ENCODE measurements at places on chromosomes 7 and 10. TPM values are rescaled to one million over a fixed set of nuclear protein-coding genes. Genes with fewer than 3 reads are reported as not detected.

The DUSP5 gene
- total RNA-seq, result 2.9 TPM

The HOXA5 gene
- 1.4 TPM for total RNA-seq

The CC2D2B gene
- 0.14 TPM for total RNA-seq

The GRID1 gene
- total RNA-seq, result 0.09 TPM

The SPDYE11 gene
- total RNA-seq, result not detected

The GIMAP7 gene
- total RNA-seq, result 0.09 TPM

The POU6F2 gene
- total RNA-seq, result not detected

The ASIC3 gene
- 0.14 TPM for total RNA-seq

The EGR2 gene
- 0.14 TPM for total RNA-seq

The PRLHR gene
- total RNA-seq, result not detected

The C10orf71 gene
- total RNA-seq, result not detected

The SYNPO2L gene
- total RNA-seq, result not detected

The ITPRID1 gene
- total RNA-seq, result not detected

The PON1 gene
- total RNA-seq, result not detected

The DKK1 gene
- 165 TPM for total RNA-seq

The DNAJB9 gene
- total RNA-seq, result 38.5 TPM

The C10orf95 gene
- not detected for total RNA-seq

The BEND7 gene
- total RNA-seq, result 5.0 TPM

The OR2A1 gene
- total RNA-seq, result not detected

The NKX1-2 gene
- not detected for total RNA-seq

The PTF1A gene
- total RNA-seq, result not detected

The FXYD4 gene
- total RNA-seq, result not detected

The POLL gene
- total RNA-seq, result 9.5 TPM

The GNGT1 gene
- 0.37 TPM for total RNA-seq

The NACAD gene
- 0.83 TPM for total RNA-seq

The MARCHF5 gene
- total RNA-seq, result 10.3 TPM

The AKR1C1 gene
- total RNA-seq, result 321 TPM

The STEAP4 gene
- 4.6 TPM for total RNA-seq

The CHRM2 gene
- 44.5 TPM for total RNA-seq

The SUFU gene
- total RNA-seq, result 2.3 TPM

The PRKAR2B gene
- 65.3 TPM for total RNA-seq

The H2AZ2 gene
- 193 TPM for total RNA-seq

The TAS2R5 gene
- 0.57 TPM for total RNA-seq

The AIMP2 gene
- total RNA-seq, result 39.8 TPM
